ENCODE measurements at places on chromosomes 1 and 21. TPM values are rescaled to one million over a fixed set of nuclear protein-coding genes. Genes with fewer than 3 reads are reported as not detected.

GRCh38 chr1:187054862-187055757, 226.4 kb downstream of the PLA2G4A start:
- no peak for DNase-seq
- H3K4me1 ChIP-seq: no peaks in the 10 kb centered on the region
- H3K36me3 ChIP-seq: no peaks in the 10 kb centered on the region
- no peak overlapping the region for H3K4me3 ChIP-seq

- H3K36me3 ChIP-seq: no peaks in the 10 kb centered on the region
- H3K4me3 ChIP-seq: no peak overlapping the region
- H3K27ac ChIP-seq: no peak overlapping the region
- no peak for DNase-seq
- H3K4me1 ChIP-seq: peaks cover 5% of the 10 kb centered on the region
- H3K27me3 ChIP-seq: peaks cover 48% of the 10 kb centered on the region
Observed at GRCh38 chr1:29800522-29800956, 564.2 kb downstream of the PTPRU start.

Gene TINAGL1
- total RNA-seq: 173 TPM

DNA sequence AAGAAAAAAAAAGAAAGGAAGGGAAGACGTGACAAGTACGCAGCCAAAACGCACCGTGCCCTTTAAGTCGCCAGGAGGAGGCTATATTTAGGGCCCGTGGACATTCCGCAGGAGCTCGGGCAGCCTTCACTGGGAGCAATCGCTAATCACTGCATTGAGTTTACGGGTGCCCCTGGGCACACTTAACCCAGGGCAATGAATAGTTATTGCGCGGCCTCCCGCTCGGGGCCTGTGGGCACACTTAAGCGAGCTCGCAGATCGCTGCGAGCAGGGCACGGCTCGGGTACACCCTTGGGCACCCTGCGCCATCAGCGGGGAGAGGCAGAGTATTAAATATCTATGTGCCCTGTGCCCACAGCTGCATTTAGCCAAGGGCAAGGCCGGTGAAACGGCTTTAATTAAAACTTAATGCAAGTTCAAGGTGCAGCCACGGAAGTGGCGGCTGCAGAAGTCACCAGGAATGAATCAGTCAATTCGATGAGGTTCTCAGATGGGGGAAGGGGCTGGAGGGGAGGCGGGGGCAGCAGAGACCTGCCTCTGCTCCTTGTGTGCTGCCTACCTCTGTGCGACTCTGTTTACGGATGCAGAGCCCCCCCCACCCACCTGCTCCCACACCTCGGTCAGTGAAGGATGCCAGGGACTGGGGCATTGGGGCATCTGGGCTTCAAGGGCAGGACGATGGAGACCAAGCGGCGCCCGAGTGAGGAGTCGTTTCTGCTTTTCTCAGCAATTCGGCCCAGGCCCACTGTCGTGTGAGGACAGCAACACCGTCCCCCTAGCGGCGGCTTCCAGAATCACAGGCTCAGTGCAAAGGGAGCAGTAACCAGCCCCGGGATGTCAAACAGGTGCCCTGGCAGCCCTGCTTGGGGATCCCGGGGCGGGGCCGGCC, 51.8 kb upstream of the TARDBP start:
- H3K27me3 ChIP-seq: no peaks in the 10 kb centered on the region
- H3K27ac ChIP-seq: no peak overlapping the region
- H3K4me3 ChIP-seq: no peak overlapping the region
- no peaks in the 10 kb centered on the region for H3K36me3 ChIP-seq
- DNase-seq: peak; percentile 91
- peaks cover 17% of the 10 kb centered on the region for H3K4me1 ChIP-seq

Gene HMCN1
- total RNA-seq: 15.1 TPM

DNA sequence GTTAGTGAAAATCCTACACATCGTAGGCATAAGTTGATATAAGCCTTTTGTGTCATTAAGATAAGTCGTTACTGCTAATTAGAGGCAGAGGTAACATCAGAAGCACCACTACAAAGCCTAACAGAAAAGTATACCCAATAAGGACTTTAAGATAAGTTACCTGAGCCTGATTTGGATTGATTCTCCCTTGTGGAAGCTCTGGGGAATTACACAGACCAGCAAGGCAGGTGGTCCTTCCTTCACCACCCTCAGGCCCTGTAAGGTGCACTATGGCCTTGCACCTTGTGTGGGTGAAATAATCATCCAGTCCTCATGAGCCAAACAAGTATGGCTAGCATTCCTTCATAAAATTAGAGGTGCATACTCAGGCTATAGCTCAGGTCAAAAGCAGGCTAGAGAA, 166.7 kb upstream of the CHRM3 start:
- no peak overlapping the region for H3K4me3 ChIP-seq
- no peaks in the 10 kb centered on the region for H3K4me1 ChIP-seq
- no peaks in the 10 kb centered on the region for H3K36me3 ChIP-seq
- no peak overlapping the region for H3K27ac ChIP-seq
- no peak for DNase-seq

GRCh38 chr1:112504661-112505399, 3.9 kb upstream of the WNT2B start:
- peak overlapping the region; percentile 65 for H3K27ac ChIP-seq
- no peak overlapping the region for H3K4me3 ChIP-seq
- peak; percentile 62 for DNase-seq

GRCh38 chr1:223748405-223748772, 36.0 kb downstream of the CAPN2 start:
- H3K27me3 ChIP-seq: no peaks in the 10 kb centered on the region
- H3K27ac ChIP-seq: peak overlapping the region; percentile 83
